ENCODE measurements at places on chromosomes 11 and 22.

DNA sequence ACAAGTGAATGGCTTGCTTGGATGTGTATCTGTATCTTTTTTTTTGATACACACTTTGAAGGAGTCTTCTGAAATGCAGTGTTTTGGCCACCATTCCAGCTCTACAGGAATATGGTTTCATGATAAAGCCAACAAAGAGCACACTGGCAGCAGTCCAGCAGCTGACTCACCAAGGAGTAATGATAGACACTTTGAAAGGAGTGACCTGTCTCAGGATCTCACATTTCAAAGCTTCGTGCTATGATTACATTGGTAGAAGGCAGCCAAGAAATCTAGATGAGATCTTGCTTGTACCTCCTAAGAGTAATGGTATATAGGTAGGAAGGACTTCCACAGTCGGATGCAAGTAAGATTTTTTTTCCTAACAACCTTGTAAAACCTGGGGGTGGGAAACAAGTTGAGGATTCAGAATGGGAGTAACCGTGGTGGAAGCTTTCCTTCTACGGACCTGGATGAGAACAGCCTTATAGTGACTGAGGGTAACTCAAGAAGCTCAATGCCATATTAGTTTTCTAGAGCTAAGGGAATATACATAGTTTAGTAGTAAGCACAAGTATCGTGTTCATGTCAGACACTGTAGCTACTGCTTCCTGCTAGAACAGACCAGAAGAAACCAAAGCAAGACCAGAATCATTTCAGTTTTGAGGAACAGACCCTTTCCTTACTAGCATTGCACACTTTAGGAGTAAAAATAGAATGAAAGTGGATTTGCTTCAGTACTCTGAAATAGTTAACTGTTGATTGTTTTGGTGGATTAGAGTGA lies 25.0 kb downstream of the MTMR3 start:
- DNase-seq: no peak

DNA sequence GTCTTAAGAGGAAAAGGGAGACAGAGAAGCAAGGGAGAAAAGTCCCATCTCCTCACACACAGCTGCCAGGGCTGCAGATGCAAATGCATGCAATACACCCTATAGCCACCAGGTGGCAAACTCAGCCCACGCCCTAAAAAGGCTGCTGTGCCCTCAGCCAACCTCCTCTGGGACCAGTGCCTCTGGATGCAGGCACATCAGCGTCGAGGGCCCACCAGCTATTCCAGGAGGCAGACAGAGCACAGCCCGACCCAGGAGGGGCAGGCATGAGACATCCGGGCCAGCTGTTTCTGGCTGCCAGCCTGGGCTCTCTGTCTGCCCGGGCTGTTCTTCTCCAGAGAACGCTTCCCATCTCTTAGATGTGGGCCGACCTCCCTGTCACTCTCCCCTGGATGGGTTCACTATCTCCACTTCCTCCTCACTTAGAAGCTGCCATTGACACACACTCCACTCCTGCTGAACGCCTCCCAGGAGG lies 39.7 kb downstream of the TPBGL start:
- peak; percentile 52 for DNase-seq

DNA sequence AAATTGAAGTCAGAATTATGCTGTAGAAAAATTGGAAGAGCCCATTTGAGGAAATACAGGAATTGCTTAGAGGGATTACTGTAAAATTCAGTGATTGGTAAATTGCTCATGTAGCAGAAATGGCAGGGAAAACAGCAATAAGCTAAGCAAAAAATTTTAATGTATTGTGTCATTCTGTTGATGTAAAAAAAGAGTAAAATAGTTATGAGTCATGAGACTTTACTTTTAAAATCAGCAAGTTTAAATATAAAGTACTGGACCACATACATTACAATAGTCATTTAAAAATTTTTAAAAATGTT lies 10.4 kb downstream of the PDHX start:
- DNase-seq: no peak

DNA sequence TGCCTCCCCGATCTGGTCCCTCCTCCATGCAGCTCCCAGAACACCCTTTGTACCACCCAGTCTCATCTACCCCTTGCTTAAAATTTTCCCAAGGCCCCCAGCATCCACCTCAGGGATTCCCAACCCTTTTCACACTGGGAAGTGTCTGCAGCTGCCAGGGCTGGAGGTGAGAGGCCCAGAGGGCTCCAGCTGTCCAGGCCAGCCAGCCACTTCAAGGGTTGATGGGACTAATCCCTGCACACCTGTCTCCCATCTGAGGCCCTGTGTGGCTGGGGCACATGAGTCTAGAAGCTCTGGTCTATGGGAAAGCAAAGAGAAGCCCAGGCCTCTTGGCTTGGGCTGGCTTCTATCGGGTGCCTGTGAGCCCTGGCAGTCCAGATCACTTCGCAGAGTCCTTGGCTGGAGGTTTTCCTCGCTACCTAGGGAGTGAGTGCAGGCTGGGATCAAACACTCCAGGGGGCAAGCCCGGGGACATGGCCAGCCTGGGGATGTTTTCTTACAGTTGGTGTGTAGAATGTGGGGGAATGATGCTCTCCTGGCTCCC lies 41.1 kb upstream of the TPBGL start:
- DNase-seq: no peak

GRCh38 chr11:1779806-1780699 lies 16.3 kb upstream of the CTSD start:
- no peak for DNase-seq

GRCh38 chr11:77092382-77092781 lies 10.3 kb upstream of the OMP start:
- no peak for DNase-seq

DNA sequence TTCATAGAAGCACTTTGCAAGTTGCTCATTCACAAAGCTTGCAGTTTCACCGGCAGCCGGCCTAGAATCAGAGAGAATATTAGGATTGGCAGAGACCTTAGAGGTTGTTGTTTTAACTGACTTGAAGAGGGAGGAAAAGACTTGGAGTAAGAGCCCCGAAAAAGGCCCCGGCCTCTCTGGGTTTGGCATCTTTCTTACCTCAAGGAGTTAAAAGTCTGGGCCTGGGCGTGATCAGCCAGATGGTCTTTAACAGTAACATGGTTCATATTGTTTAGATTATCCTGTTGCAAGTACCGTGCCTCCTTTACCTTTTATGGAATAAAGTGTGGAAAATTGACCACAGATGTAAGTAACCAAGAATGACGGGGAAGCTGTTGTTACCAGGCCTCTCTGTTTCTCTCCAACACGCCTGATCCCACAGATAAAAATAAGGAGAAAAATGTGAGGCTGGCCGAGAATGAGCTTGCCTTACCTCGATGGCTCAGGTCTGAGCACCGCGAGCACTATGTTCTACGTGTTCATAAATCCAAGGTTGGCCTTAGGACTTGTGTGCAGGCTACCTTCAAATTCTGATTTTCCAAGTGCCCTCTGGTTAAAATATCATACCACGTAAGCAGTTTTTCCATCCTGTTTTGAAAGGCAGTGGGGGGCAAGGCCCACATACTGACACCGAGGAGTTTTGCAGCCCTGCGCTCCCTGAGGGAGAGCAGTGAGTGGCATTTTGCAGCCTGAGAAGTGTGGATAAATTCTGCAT lies 56.4 kb downstream of the PARVA start:
- DNase-seq: no peak

All from stimulated activated CD4-positive, alpha-beta T cell treated with anti-CD3 and anti-CD28 coated beads, Interleukin-12 subunit alpha, Interleukin-12 subunit beta, amount 100 ng/mL, for 24 hours (primary cell).